ENCODE measurements at places on chromosomes 7 and 10.

GRCh38 chr7:18116661-18117060, 89.0 kb upstream of the PRPS1L1 start:
- no peak for DNase-seq

DNA sequence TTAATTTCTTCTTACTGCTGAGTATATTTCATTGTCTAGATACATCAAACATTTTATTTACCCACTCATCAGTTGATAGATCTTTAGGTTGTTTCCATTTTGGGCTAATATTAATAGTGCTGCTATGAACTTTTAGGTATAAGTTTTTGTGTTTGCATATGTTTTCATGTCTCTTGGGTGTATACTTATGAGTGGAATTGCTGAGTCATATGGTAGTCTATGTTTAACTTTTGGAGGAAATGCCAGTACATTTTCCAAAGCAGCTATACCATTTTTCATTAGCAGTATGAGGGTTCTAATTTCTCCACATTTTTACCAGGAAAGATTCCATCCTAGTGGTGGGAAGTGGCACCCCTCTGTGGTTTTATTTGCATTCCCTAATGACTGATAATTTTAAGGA, 101.1 kb downstream of the ANKRD30A start:
- no peak for DNase-seq

DNA sequence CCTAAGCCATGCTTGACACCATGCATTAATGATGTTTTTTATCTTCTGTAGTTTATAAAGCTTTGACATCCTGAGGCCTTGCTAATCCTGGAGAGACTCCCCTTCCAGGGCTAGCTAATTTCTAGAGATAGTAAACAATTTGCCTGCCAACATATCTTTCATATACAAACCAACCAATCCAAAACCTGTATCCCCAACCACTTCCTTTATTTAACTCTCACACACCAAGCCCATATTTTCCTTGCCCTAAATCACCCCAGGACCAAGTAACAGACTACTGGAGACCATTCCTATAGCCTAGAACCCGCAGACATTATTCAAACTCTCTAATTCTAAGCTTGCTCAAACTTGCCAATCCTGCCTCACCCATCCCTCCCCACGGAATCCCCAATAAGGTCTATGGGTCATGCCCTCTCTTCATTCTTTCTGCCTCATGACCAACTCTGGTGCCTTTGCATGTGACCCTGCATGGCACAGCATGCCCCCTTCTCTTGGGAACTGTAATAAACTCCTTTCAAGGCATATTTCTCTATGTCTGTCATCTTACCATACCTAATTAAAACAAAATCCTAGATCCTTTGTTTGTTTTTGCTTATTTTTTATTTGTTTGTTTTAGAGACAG, 116.6 kb upstream of the CACUL1 start:
- no peak for DNase-seq

DNA sequence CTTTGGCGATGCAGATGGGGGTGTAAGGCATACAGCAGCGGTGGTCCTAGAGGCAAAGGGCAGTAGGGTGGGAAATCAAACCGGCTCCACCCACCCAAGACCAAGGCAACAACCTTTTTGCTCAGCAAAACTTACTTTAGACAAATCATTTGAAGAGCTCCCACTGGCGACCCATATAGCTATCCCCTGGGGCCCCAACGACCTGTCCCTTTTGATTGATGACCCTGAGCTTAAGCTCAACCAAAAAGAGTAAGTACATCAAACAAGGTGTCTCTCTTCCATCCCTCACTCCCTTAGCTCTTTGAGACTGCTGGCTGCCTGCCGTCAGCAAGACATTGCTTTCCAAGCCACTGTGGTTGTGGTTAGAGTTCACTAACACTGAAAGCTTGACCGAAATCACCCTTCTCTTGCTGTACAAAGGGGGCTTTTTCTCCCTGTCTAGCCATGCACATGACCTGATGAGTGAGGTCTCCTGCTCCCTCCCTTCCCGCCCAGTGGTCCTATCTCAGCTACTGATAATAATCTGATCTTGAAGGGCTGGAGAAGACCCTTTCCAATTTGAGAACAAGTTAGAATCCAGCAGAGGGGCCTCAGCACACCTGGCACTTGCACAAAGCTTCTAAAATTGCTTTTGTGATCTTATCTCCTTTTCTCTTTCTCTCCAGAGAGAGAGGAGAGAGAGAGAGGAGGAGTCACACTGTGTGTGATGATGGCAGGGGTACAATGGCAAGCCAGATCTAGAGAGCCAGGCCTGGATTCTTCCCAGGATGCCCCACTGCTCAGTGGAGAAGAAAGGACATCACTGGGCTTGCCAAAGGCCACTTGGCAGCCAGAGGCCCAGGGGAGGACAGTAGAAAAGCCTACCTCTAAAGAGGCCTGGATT, 42.2 kb downstream of the XPNPEP1 start:
- no peak for DNase-seq

- no peak for DNase-seq
These were observed 49.1 kb downstream of the PARP12 start for GRCh38 chr7:140013676-140014075.

DNA sequence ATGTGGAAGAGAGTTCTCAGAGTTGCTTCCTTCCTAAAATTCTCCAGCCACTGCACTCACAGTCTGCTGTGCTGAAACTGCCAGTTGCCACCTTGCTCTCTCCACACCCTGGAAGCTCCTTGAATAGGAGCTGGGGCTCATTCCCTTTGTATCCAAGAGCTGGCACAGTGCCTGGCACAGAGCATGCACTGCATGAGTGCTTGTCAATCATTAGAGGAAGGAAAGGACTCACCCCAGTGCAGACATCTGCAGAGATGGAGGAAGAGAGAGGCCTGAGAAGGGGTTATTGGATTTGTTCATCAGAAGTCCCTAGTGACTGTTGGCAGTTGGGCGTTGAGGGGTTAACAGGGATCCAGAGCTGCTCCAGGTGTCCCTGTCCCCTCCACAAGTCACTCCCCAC, 41.7 kb upstream of the DUSP5 start:
- DNase-seq = no peak

GRCh38 chr10:51747216-51747615, 47.8 kb upstream of the CSTF2T start:
- DNase-seq = no peak

GRCh38 chr10:17029581-17030271, 99.9 kb downstream of the CUBN start:
- DNase-seq = no peak

GRCh38 chr7:74617180-74617744, 40.3 kb upstream of the GTF2I start:
- no peak for DNase-seq

GRCh38 chr10:102413053-102413705, 5.4 kb downstream of the PSD start:
- DNase-seq = peak; percentile 8

DNA sequence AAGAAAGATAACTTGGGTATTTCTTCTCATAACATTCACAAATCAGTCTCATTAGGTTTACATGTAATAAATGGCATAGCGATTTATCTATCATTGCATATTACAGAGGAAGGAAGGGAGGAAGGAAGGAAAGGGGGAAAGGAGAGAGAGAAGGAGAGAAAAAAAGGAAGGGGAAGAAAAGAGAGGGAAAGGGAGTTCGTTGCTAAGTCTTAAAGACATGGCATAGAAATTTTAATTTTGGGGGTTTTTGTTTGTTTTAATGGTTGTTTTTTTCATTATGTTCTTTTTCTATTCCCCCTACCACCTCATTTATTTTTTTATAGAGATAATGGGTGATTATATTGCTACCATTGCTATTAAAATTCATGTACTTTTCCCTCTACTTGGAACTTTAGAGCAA, 604.3 kb downstream of the IPMK start:
- DNase-seq = no peak

DNA sequence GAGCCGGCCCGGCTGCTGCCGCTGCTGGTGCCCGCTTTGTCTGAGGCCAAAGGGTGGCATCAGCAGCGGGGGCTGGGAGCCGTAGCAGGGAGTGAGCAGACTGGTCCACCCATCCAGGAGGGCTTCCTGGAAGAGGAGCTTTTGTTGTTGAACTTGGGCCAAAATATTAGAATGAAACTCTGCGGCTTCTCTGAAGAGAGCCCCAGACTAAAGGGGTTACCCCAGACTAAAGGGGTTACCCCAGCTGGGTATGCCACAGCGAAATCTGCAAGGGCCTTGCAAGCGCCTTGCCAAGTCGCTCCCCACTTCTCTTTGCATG, 154.7 kb upstream of the ZMIZ1 start:
- no peak for DNase-seq

DNA sequence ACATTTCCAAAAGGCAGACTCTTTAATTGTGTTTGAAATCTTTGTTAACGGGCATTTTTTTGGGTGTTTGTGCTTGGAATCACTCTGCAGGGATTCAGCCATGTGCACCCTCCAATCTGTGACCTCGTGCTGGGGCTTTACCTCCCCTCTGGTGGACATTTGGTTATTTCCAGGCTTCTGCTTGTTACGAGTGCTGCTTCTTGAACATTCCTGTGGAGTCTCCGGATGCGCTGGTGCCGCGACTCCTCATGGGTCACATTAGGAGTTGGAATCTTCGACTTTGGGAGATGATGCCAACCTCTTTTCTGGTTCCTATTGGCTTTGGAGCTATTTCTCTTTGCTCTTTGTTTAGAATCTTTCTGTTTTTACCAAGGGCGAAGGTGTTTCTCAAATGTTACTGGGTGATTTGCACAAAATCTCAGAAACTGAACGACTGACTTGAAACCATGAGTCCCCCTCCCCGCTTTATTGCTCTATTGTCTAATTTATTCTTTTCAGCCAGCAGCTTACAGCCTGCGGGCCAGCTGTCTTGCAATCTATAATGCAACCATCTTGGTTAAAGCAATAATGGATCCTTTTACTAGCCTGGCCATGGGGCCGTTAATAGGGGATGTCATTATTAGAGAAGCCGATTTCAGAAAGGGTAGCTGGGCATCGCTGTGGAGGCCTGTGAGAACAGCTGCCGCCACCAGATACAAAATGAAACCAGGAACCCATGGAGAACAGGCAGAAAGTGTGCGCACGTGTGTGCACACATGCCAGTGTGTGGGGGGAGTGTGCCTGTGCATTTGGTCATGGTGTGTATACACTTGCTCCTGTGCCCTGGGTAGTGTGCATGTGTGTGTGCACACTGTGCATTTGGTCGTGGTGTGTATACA, 9.9 kb upstream of the DPYSL4 start:
- no peak for DNase-seq

GRCh38 chr10:13383399-13383761, 35.3 kb upstream of the SEPHS1 start:
- no peak for DNase-seq

DNA sequence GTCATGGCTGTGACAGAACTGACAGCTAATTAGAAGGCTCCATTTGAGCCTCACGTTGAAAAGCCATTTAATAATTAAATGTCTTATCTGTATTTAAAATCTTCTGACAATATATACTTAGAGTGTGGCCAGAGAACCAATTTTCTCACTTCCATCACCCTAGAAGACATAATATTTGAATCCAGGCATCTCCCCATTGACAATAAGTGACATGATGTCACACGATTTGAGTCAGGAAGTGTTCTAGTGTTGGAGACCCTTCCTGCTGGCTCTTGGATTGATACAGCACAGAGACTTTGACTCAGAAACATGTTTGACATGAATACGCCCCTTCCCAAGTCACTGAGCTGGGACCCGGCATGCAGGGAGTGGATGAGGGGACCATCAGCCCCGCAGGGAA, 85.9 kb downstream of the SLIT1 start:
- no peak for DNase-seq

GRCh38 chr7:135334830-135335543, 101.3 kb downstream of the STRA8 start:
- no peak for DNase-seq

GRCh38 chr7:92255308-92255707, 9.5 kb downstream of the ANKIB1 start:
- DNase-seq = no peak

DNA sequence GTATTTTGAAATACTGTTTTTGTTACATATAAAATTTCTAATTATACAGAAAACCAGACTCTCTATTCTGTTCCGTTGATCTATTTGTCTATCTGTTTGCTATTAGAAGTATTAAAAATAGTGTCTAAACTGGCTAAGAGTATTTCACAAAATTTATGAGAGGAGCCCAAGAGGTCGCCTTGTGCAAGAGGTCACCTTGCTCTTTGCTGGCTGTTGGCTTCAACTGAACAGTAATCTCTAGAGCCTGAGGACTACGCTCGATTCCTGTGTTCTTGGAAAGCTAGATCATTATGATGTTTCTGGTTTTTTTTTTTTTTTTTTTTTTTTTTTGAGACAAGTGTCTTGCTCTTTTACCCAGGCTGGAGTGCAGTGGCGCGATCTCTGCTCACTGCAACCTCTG, 428.6 kb downstream of the LRMDA start:
- DNase-seq = no peak

- no peak for DNase-seq
These were observed 25.5 kb downstream of the FGFBP3 start for GRCh38 chr10:91883549-91884444.

Measured in NCI-H187 treated with DMSO at 0.1 percent for 48 hours (cell line).